ENCODE measurements at places on chromosomes 11 and 22.
A peak's percentile ranks its signal among the peaks of the same experiment; 100 is the strongest.

DNA sequence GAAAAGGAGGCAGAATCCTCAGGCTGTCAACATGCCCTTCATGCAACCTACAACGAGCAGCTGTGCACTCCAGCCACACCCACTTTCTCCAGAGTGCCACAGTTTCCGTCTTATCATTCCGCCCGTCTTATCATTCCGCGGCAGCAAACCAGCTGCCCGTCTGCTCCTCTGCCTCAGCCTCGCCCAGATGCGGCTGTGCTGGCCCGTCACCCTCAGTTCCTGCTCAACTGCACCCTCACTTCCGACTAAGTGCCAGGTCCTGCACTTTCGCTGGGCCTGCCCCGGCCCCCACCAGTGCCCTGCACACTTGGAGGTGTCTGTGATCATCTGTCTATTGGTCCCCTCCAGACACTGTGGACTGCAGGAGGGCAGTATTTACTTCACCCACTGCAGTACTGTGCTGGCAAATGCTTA, 43.7 kb downstream of the MICAL3 start:
- DNase-seq = no peak

DNA sequence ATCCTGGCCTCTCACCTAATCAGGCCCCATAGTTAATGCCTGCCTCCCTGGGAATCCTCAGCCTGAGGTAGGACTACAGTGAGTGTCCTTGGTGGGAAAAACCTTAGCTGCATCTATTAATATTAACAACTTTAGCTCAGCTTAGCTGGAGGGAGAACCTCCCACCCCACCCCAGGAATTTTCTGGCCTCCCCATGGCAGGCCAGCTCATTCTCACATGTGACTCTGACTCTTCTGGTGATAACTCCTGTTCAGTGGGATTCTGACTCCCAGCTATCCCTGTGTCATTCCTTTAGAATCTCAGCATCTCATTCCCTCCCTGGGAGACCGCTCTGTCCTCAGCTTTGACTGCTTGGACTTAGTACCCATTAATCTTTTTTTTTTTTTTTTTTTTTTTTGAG, 14.5 kb downstream of the ART5 start:
- DNase-seq = peak; percentile 49

DNA sequence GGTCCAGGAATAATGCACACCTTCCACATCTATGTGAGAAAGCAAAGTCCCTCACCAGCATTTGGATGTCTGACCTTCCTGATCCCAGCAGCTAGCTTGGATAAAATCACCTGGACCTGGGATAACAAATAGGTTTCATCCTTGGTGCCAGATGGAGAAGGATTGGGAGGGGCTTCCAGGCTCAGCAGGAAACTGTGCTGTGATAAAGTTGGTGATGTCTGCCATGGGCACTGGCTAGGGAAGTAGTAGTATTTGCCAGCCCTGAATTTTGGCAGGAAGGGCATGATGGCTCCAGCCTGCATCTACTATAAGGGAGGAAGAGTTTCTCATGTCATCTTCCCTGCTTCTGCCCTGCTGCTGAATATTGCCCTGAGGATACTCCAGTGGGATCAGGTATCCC, 37.5 kb downstream of the C11orf91 start:
- DNase-seq = no peak

- DNase-seq = no peak
Observed at GRCh38 chr11:79676396-79676795, 235.6 kb upstream of the TENM4 start.

DNA sequence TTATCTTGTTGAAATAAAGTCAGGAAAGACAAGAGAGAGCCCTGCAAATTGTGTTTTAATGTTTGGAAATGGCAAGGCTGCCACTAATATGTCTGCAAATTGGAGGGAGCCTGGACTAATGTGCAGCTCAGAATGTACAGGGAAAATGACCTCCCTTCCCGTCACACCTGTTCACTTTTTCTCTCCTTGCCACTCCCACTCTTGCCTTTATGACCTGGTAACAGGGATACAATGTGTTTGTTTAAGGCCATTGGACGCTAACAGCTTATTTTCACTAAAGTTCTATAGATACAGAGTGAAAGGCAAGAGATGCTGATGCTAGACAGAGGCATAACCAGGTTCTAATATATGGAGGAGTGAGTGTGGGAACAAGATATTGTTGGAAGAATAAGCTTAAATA, 203.9 kb downstream of the RAB38 start:
- DNase-seq = no peak

DNA sequence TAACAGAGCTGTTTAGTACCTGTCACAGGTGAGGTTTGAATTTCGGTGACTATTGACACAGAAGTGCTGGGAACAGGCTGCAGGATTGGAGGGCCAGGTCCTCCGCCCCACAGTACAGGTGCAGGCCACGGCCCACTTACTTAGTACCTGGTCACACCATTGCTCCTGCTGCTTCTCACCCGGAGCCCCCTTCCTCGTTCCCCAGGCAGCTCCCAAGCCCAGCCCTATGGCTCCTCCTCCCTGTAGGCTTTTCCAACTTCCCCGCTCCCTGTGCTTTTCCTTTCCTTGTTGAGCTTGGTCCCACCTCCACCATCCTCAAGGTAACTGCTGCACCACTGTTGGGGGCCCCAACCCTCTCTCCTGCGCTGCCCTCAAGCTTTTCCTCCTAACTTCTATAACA, 27.9 kb upstream of the ANO1 start:
- no peak for DNase-seq

GRCh38 chr11:34145847-34146381, 40.5 kb downstream of the NAT10 start:
- no peak for DNase-seq

DNA sequence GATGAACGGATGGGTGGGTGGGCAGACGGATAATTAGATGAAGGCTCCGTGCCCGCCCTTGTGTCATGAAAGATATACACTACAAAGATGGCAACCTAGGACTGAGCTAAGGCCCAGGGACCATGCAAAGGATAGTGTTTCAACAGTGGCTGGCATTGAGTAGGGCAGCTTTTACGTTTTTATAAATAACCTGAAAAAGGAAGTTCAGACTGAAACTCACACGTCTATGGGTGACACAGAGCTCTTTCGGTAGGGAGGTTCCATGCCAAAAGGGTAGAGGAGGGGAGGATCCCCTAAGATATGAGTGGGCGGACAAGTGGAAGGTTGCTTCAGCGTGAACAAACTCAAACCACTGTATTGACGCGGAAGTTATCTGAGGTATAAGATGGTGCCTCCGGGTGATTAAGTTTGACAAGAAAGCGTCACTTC, 90.5 kb downstream of the UBASH3B start:
- DNase-seq = no peak

Data from fibroblast of upper back skin (primary cell).